ENCODE measurements at places on chromosomes 13 and 19.

- DNase-seq = no peak
Observed at GRCh38 chr19:7426986-7427385, 61.8 kb downstream of the PEX11G start.

DNA sequence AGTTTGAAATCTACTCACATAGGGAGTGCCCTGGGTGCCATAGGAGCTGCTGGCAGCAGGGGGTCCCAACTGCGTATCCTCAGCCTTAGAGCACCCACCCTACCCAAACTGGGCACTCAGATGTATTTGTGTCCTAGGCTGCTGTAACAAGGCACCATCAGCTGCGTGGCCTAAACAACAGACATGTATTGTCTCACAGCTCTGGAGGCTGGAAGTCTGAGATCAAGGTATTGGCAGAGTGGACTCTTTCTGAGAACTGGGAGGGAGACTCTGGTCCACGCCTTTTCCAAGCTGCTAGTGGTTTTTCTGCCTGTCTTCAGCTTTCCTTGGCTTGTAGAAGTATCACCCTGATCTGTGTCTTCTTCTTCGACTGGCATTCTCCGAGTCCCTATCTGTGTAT is 83.6 kb downstream of the FGF14 start:
- DNase-seq = no peak

- no peak for DNase-seq
Observed at GRCh38 chr13:90068658-90069057, 1278.8 kb upstream of the MIR17HG start.

GRCh38 chr19:31727536-31727935 is 378.3 kb upstream of the TSHZ3 start:
- no peak for DNase-seq

- peak; percentile 53 for DNase-seq
Observed at GRCh38 chr19:10899151-10899653, 27.8 kb downstream of the CARM1 start.

Data from cerebellar nuclear complex (tissue), 1 donor.